Progenitor cell of endocrine pancreas (in vitro differentiated cells): ENCODE measurements at places on chromosomes 6 and 20. TPM values are rescaled to one million over a fixed set of nuclear protein-coding genes. Genes with fewer than 3 reads are reported as not detected.

GRCh38 chr20:57076152-57076652 lies 190.2 kb downstream of the BMP7 start:
- DNase-seq: no peak

- no peak for DNase-seq
Observed at GRCh38 chr6:99132026-99132635, 184.4 kb upstream of the FBXL4 start.

ULBP2 gene
- total RNA-seq: not detected in 2 replicates

CLPSL2 gene
- total RNA-seq: not detected in 2 replicates

- no peak for DNase-seq
Observed at GRCh38 chr20:12623870-12624269, 384.9 kb upstream of the SPTLC3 start.

EPHA7 gene
- 28.9 and 32.2 TPM in 2 replicates for total RNA-seq

BMP6 gene
- 2.5 and 3.4 TPM in 2 replicates for total RNA-seq

F13A1 gene
- 0.24 and 0.31 TPM in 2 replicates for total RNA-seq

DNA sequence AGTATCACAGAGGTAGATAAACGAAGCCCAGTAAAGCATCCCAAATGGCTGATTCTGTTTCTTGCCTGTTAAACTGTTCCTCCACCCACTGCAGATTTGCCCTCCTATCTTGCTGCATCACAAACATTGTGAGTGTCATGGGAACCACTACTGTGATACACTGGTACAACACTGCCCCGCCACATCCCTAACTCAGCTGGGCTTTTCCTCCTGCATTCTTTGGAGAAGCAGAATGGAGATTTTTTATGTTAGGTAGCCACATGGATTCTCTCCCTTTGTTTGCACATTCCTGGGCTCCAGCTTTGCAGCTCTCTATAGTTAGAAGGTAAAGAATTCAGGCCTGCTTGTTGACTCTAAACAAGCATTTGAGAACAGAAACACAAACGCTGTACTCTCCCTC lies 234.1 kb downstream of the TMEM242 start:
- DNase-seq: no peak

GRCh38 chr6:17842014-17842776 lies 135.5 kb upstream of the NUP153 start:
- DNase-seq: no peak

DNA sequence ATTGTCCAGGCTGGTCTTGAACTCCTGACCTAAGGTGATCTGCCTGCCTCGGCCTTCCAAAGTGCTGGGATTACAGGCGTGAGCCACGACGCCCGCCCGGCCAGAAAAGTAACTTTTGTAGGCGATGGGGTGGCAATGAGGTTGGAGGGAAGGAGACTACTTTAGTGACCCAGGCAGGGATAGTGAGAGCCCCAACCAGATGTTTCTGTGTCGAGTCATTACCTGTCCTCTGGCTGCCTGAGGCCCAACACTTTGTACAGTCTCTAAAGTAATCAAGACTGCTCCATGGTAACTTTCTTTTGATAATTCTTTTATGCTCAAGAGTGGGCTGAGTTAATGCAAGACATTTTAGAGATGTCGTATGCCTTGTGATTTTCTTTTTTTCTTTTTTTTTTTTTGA lies 6.8 kb downstream of the SASH1 start:
- no peak for DNase-seq

DNA sequence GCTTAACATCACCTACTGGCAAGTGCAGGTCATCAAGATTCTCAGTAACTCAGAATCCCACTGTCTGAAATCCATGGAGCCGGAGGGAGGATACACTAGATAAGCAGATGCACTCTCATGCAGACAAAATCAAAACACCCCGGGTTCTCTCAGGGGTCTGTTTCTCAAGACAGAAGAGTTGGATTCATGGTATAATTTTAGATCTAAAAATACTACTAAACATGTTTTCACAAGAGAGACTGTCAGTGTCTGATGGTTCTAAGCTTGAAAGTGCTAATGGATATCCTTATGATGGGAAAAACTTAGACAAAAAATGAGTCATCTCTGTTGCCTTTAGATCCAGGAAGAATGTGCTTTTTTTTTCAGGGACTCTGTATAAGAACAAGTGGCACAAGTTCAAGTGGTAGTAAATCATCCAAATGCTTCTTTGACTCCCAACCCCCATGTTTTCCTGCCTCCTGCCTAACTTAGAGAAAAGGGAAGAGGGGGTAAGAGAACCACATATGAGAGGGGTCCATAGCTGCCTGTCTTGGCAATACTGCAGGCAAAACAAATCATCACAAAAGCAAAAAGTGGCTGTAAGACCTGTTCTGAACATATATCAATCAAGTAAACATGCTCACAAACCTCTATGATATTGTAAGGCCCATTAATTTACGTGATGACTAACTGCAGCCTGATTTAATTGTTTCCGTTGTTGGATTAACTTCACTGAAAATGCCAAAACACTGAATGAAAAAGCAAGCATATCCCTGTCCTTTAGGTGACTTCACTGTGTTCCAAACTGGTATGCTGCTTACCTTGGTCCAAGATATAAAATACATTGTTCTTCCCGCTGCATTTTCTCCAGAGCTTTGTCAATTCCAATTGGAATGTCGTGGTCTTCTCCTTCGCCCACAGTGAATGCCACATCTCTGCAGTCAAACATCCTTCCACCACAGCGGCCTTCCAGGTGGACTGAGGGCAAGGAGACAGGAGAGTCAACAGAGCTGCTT lies 84.0 kb upstream of the TULP1 start:
- no peak for DNase-seq

SYTL3 gene
- total RNA-seq: 1.6 and 2.1 TPM in 2 replicates

- no peak for DNase-seq
Observed at GRCh38 chr6:91271807-91272206, 684.9 kb upstream of the MAP3K7 start.

PRSS35 gene
- 8.5 and 9.9 TPM in 2 replicates for total RNA-seq

GRCh38 chr20:25588491-25588890 lies 3.2 kb upstream of the NINL start:
- no peak for DNase-seq

FKBP1C gene
- total RNA-seq: 0.44 and 0.89 TPM in 2 replicates

- DNase-seq: no peak
Observed at GRCh38 chr6:62445521-62445920, 159.5 kb upstream of the KHDRBS2 start.

DNA sequence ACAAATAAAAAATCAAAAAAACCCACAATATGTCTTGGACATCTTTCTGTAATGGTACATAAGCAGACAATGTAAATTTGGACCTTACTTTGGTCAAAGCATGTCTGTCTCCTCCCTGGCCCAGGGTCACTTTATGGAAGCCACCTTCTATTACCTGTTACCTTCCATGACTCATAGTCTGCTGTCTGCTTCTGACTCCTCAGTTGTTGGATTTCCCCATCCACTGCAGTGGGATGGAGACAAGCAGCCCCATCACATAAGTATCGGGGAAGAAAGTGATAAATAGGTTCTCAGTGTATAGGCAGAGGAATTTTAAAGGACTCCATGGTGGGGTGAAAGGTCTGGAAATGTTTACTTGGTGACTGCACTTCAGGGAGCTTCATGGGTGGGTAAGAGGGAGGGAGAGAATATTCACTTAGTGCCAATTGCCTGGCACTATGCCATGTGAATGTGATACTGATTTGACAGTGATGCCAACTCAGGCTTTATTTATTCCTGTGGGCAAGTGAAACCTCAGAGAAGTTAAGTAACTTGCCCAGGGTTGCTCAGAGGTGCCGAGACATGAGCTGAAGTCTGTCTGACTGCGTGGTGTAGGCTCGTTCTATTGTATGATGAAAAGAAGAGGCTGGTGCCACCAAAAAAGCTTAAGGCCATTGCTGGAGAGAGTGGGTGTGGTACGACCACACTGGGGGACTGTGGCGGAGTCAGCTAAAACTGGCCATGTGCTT lies 175.6 kb upstream of the RNF24 start:
- DNase-seq: no peak

- DNase-seq: no peak
Observed at GRCh38 chr6:112457886-112458285, 110.8 kb downstream of the RFPL4B start.

DNA sequence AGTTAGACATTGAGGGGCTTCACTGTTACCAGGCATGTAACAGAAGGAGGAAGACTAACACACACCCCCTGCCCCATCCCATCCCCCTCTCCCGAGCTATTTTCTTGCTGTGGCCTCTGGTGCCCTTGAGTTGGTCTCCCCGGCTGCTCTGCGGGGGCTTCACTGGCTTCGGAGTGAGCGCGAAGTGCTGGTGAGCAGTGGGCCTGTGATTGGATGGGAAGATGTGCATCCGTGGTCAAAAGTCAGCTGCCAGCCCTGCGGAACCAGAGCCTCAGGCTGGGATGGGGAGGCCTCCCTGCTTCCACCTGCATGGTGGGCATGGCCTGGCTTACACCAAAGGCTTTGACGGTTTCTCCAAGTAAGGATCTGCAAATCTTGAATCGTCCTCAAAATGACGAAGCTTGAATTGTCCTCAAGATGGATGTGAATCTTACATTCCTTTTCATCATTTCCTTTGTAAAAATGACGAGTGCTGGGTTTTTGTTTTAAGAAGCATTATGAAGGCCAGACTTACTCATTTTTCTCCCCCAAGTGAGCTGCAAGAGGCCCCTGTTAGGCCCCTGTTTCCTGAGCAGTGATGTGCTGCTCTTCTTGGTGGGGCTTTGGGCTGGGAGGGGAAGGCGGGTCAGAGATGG lies 23.7 kb downstream of the SPATA2 start:
- no peak for DNase-seq

EDN1 gene
- total RNA-seq: 2.0 and 2.6 TPM in 2 replicates

PRPH2 gene
- total RNA-seq: 0.13 TPM in 1 of 2 replicates, not detected in the other

- no peak for DNase-seq
Observed at GRCh38 chr6:145548933-145549648, 186.2 kb downstream of the EPM2A start.

TMEM217 gene
- total RNA-seq: 1.4 and 2.5 TPM in 2 replicates

PROCR gene
- total RNA-seq: 0.51 and 0.55 TPM in 2 replicates

- no peak for DNase-seq
Observed at GRCh38 chr6:4179960-4180651, 44.7 kb upstream of the ECI2 start.

ADISSP gene
- 18.9 and 20.2 TPM in 2 replicates for total RNA-seq

GRCh38 chr6:9527679-9528286 lies 887.1 kb downstream of the TFAP2A start:
- no peak for DNase-seq

KIF25 gene
- not detected in 2 replicates for total RNA-seq

DNA sequence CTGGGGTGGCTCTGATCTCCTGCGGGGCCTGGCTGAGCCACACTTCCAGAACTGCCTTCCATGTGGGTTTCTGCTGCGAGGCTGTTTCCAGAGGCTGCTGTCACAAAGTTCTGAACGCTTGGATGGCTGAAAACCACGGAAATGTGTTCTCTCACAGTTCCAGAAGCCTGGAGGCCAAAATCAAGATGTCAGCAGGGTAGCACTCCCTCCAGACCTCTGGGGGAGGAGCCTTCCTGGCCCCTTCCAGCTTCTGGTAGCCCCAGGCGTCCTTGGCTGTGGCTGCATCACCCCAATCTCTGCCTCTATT lies 23.7 kb upstream of the BMP7 start:
- no peak for DNase-seq

TGM2 gene
- 0.72 and 1.3 TPM in 2 replicates for total RNA-seq

GRCh38 chr6:166075186-166075585 lies 92.5 kb downstream of the TBXT start:
- no peak for DNase-seq

BPIFB1 gene
- not detected in 2 replicates for total RNA-seq

DNA sequence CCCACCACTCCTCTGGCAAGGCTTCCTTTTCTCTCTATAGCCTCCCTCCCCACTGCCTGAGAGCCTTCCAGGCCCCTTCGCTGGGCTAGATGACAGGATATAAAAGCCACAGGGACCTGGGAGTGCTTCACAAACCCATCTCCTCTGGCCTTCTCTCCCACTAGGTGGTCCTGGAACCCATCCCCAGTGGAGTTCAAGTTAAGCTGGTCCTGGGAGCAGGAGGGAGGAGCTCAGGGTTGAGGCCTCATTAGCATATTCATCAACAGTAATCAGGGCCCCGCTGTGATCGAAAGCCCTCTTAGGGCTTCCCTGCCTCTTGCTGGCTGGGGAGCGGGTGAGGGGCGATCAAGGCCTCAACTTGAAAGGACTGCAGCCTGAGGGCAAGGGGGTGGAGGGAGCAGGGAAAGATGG lies 9.1 kb downstream of the EBF4 start:
- DNase-seq: no peak

THBS2 gene
- 0.04 TPM in 1 of 2 replicates, not detected in the other for total RNA-seq

DNA sequence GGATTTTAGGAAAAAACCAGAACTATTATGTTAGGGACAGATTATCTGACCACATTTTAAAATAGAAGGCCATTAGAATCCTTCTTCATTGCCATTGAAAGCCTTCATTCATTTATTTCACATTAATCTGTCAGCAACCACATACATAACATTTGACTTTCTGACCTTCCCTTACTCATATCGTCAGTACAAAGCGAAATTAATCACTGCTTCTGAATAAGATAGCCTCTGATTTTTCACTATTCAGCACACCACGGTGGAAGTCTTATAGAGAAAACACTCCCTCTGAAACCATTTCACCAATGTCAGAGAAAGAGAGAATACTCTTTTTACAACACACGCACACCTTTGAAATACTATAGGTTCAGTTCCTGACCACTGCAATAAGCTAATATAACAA lies 442.5 kb upstream of the ID4 start:
- DNase-seq: no peak

DNA sequence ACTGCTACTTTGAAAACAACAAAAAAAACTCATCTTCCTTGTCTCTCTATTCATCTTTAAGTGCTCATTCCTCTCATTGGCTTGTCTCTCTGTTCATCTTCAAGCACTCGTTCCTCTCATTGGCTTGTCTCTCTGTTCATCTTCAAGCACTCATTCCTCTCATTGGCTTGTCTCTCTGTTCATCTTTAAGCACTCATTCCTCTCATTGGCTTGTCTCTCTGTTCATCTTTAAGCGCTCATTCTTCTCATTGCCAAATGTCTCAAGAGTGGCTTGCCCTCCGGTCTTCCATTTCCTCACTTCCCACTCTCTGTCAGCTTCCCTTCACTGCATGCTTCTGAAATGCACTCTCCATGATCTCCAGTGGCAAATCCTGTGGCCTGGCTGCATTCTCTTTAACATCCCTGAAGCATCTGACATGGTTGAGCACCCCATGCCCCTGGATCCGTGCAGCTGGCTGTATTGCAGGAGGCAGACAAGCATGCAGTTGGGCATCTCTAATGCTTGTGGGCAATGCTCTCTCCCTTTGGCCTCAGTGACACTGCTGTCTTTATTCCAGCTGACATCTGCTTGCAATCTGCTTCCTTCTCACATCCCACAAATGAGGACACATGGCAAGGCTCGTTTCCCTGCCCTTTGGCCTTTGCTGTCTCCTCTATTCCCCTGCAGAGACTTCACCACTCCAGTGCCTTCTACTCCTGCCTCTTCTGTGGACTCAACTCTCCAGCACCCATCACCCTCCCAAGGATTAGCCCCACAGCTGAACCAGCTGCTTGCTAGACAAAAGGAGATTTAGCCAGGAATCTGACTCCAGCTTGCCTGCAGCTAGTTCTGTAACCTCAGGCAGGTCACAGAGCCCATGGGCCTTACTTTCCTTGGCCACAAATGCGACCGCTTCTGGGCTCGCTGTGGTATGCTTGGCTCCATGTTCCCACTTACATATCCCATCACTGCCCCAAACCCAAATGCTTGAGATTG lies 143.2 kb upstream of the SNX9 start:
- no peak for DNase-seq

SEMG1 gene
- total RNA-seq: not detected in 2 replicates

SAPCD1 gene
- total RNA-seq: 8.6 and 11.9 TPM in 2 replicates

- DNase-seq: no peak
Observed at GRCh38 chr6:164290101-164290500, 875.6 kb downstream of the QKI start.

C20orf202 gene
- 0.26 and 0.27 TPM in 2 replicates for total RNA-seq

OOEP gene
- not detected in 2 replicates for total RNA-seq

MARCKS gene
- 153 and 158 TPM in 2 replicates for total RNA-seq

CEP57L1 gene
- total RNA-seq: 11.4 and 12.3 TPM in 2 replicates

LPA gene
- 2.7 and 3.2 TPM in 2 replicates for total RNA-seq

LY86 gene
- not detected in 2 replicates for total RNA-seq

CCR6 gene
- not detected in 2 replicates for total RNA-seq
